Cortex of kidney (tissue), 1 donor: ENCODE measurements at places on chromosomes 2 and 18.

DNA sequence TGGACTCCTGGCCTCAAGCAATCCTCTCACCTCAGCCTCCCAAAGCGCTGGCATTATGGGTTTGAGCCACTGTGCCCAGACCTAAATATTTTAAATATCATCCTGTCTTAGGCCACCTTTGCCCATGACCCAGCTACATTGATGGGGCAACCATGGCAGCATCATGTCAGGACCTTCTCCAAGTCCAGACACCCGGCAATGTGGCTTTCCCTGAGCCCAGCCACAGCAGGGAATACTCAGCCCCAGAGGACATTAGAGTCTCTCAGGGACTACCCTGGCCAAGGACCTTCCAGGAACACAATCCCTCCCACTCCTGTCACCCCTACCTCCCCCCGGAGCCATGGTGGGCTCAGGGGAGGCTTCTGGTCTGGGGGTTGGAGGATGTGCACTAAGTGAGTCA is 72.8 kb downstream of the SMAD7 start:
- no peak for DNase-seq

GRCh38 chr2:19895535-19895934 is 6.2 kb downstream of the TTC32 start:
- DNase-seq, result no peak

GRCh38 chr2:30234180-30234971 is 3.0 kb downstream of the LBH start:
- no peak for DNase-seq

DNA sequence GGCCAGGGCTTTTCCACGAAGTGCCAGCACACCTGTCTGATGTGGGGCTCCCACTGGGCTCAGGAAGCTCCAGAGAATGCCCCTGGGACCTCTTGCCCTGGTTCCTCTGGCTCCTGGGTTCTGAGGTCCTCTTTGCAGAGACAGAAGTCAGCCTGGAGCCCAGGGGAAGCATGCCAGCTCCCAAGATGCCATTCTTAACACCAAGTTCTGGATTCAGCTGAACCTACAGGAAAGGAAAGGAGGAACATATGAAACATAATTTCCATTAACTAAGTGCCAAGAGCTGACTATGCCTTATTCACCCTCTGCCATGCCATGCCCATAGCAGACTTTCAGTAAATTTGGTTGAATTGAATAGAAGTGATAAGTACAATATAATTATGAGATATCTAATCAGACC is 21.9 kb downstream of the FAM124B start:
- DNase-seq, result no peak

DNA sequence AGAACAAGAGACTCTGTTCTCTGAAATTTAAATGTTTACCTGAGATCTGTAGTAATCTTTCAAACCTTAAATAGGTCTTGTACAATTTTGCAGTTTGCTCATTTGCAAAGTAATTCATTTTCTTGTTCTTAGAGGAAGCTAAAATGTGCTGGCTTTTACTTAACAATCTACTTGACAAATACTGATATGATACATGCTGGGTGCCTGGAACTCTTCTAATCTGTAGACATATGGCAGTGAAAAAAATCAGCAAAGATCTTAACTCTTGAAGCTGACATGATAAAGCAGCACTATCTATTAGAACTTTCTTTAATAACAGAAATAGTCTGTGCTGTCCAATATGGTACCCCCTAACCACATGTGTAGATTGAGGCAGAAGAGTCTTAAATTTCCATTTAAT is 1352.8 kb upstream of the SLC39A10 start:
- no peak for DNase-seq

DNA sequence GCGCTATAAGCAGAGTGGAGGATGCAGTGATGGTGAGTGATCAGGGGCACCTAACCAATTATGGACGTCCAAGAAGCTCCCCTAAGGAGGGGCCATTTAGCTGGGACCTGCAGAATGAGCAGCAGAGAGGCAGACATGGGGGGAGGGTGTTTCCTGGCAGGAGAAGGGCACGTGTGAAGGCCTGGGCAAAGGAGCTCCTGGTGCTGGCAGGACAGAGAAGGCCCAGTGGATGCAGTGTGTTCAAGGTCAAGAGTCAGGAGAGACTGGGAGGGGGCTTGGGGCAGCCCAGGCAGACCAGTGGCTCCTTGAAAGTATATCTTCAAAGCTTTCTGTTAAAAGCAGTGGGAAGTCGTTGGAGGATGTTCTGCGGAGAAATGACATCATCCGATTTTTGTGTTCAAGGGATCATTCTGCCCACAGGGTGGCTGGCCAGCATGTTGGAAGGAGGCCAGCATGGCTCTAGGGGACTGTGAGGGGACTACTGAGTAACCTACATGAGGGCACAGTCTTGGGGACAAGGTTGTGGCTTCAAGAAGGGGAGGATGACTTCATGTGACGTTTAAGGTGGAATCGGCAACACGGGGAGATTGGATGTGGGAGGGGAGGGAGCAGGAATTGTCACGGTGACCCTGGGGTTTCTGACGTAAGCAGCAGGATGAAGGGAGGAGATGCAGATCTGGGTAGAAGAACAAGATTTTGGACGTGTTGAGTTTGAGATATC is 9.0 kb upstream of the CIB4 start:
- no peak for DNase-seq

GRCh38 chr2:205734436-205735037 is 52.2 kb downstream of the NRP2 start:
- no peak for DNase-seq

- DNase-seq, result no peak
These were observed 113.3 kb downstream of the LDLRAD4 start for GRCh38 chr18:13331846-13332245.

- DNase-seq, result no peak
These were observed 162.1 kb downstream of the ARL4C start for GRCh38 chr2:234334756-234335155.

DNA sequence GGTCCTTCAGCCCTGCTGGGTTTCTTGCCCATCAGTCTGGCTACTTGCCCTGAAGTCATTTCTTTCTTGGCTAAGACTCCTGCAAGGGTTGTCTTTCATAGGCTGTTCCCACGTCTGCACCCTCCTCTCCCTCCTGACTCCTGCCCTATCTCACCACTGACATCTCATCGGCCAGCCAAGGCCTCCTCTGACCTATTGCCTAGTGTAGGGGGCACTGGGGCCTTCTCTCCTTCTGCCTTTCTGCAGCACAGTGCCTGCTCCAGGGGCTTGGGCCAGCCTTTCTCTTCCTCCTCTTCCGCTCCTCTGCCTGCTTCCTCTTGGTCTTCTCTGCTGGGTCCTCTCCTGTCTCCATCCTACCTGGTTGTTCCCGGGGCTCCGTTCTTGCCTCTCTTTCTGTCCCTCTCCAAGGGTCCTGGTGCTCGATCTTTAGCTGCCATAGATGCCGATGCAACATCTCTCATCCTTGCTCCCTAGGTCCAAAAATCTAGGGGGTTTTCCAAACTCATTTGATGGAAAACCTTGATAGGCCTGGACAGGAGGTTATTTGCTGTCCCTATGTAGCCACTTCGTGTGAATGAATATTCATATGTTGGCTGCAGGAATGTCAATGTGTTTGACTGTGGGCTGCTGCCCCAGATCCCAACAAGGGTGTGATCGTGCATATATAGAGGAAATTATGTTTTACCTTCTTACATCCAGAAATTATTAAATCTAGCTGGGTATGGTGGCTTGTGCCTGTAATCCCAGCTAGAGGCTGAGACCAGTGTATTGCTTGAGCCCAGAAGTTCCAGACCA is 9.7 kb upstream of the NT5DC4 start:
- no peak for DNase-seq

GRCh38 chr2:88709181-88709631 is 17.7 kb downstream of the RPIA start:
- DNase-seq, result no peak

- DNase-seq, result no peak
These were observed 678.7 kb downstream of the PLCL1 start for GRCh38 chr2:198483051-198483450.
